CD8-positive, alpha-beta T cell (primary cell): ENCODE measurements at places on chromosomes 3 and 15. TPM values are rescaled to one million over a fixed set of nuclear protein-coding genes. Genes with fewer than 3 reads are reported as not detected.

Gene GPR149
- not detected for total RNA-seq

Gene OR5K2
- total RNA-seq: not detected

Gene MORC1
- total RNA-seq: not detected

Gene CX3CR1
- 0.42 TPM for total RNA-seq

Gene NCBP2
- total RNA-seq: 40.4 TPM

Gene GPR160
- total RNA-seq: 2.9 TPM

Gene KCNH8
- 0.14 TPM for total RNA-seq

Gene CFAP100
- not detected for total RNA-seq

Gene OR4F15
- not detected for total RNA-seq

Gene GHSR
- total RNA-seq: not detected

Gene REC114
- total RNA-seq: not detected

Gene ITGA11
- total RNA-seq: not detected

Gene PIERCE2
- not detected for total RNA-seq

Gene CHRNB4
- total RNA-seq: not detected

Gene LRRC3B
- not detected for total RNA-seq

DNA sequence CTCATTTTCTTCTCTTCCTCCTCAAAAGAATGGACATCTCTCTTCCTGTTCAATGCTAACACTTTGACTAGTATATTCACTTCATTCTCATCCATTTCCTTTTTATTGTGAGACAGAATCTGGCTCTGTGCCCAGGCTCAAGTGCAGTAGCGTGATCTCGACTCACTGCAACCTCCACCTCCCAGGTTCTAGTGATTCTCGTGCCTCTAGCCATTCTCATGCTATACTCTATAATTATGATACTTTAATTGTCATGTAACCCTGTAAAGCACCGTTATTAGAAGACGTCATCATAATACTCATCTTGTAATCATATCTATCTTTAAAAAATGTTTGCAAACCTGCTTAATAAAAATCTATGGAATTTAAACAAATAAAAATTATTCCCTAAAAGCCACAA, 107.0 kb downstream of the SHOX2 start:
- DNase-seq: no peak

GRCh38 chr15:22871481-22872086, 33.1 kb downstream of the NIPA2 start:
- no peak for DNase-seq

DNA sequence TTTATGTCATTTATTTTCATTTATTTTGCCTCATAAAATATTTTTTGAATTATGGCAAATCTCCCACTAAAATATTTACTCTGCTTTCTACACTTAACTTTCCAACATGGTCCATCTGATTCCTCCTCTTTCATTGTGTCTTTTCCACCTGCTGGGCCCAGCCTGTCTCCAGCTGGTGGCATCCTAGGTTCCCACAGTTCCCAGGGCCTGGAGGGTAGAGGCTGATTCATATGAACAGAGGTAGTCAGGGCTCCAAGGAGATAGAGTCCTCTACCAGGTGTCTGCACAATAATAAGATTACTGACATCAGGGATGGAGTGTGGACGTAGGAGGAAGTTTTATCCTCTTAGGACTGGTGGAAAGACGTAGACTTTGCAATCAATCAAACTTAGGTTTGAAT, 14.3 kb downstream of the ZBTB38 start:
- no peak for DNase-seq

GRCh38 chr3:107413264-107413663, 36.0 kb downstream of the CCDC54 start:
- DNase-seq: no peak

GRCh38 chr3:32113981-32114545, 7.6 kb downstream of the GPD1L start:
- DNase-seq: no peak

GRCh38 chr3:132288357-132288756, 28.9 kb upstream of the ACP3 start:
- DNase-seq: no peak

- no peak for DNase-seq
Observed at GRCh38 chr15:87369269-87369668, 887.3 kb downstream of the NTRK3 start.

GRCh38 chr3:42025370-42026138, 63.7 kb upstream of the ULK4 start:
- no peak for DNase-seq

DNA sequence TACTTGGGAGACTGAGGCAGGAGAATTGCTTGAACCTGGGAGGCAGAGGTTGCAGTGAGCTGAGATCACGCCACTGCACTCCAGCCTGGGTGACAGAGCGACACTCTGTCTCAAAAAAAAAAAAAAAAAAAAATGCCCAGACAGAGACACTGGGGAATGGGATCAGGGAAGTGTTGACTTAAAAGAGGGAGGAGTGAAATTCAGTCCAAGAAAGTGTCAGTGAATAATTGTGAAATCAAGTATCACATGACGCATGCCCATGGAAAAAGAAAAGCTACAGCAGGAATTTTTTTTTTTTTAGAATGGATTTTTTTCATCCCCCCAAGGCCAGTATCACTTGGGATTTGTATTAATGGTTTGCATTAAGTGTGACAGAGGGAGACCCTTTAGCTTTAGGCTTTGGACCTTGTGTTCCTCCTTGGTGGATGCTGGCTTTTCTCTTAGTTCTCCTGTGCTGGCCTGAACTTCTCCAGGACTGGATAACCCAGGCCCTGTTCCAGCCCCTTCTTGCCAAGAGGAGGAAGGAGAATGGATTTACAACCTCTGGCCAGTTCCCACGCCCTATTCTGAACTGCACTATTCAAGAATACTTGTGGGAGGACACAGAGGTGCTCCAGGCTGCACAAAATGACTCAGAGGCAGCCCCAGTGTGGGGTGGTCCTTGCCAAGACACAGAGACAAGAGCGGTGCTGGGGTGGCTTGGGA, 36.7 kb upstream of the ZNF774 start:
- DNase-seq: no peak

- DNase-seq: no peak
Observed at GRCh38 chr3:183962807-183963206, 54.9 kb downstream of the ABCC5 start.

DNA sequence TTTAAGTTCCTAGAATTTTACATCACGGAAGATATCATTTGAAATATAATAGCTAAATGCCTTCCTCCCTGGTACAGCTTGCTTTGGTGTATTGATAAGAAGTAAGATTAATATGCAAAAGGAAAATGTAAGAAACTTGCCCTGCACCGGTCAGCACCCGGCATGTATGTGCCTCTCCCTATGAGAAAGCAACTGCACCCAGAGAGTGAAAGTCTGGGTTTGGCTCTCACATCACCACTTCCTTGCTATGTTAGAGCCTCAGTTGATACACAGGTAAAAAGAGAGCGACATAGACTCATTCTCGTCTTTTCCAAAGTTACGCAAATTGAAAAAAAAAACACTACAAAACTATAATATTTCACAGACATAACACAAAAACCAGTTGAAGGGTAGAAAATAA, 96.7 kb downstream of the FOXP1 start:
- DNase-seq: no peak

DNA sequence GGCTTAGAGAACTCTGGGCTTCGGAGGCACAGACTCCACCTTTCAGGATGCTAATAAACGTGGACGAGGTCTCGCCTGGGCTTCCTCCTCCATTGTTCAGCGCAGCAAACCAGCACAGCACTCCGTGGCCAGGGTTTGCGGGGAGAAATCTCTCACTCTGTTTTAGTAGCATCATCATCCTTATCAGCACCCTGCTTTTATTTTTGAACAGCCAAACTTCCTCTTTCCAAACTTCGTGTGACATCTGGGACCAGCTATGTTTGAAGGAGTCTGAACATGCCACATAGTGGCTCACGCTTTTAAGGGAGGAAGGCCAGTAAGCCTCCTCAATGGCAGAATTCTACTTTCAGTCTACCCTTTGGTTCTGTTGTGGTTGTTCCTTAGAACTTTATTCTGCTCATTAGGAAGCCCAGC, 149.0 kb downstream of the PGPEP1L start:
- no peak for DNase-seq

GRCh38 chr15:59825901-59826300, 136.8 kb upstream of the BNIP2 start:
- DNase-seq: no peak

DNA sequence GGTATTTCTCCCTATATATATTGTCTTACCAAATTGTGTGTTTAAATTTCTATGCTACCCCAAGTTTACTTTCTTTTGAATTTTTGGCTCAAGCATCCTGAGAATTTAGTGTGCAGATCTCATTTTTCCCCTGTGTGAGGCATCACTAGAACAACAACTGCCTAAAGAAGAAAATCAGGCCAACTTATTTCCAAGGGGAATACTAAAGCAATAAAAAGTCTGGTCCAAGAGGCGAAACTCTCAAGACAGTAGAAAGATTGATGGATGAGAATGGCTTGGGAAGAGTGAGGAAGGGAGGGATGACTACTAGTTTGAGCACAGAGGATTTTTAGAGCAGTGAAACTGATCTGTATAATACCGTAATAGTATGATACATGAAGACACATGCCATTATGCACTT, 86.3 kb upstream of the CFAP20DC start:
- DNase-seq: no peak

GRCh38 chr15:90641581-90642463, 75.3 kb upstream of the BLM start:
- DNase-seq: no peak

DNA sequence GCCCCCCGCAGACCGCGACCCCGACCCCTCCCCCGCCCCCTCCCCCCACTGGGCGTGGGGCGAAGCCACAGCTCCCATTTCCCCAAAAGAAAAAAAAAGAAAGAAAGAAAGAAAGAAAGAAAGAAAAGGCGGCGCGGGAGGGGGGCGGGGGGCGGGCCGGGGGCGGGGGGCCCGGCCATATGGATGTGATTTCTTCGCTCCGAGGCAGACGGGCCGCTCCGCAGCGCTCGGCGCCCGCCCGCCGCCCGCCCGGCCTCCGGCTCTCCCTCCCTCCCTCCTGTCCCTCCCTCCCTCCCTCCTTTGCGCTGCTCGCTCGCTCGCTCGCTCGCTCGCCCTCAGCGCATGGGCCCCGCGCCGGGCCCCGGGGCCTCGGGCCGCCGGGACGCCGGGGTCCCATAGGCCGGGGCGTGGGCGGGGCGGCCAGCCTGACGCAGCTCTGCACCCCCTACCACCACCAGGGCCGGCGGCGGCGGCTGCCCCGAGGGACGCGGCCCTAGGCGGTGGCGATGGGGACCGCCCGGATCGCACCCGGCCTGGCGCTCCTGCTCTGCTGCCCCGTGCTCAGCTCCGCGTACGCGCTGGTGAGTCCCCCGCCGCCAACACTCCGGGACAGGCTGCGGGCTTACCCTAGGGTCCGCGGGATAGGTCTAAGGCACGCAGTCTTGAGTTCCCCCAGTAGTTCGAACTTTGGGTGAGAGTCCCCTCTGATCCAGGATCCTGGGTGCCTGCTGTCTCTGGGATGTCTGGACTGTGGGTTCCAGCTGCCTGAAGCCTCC, 5.7 kb downstream of the PTH1R start:
- DNase-seq: no peak

- DNase-seq: no peak
Observed at GRCh38 chr3:72663429-72663828, 184.8 kb downstream of the SHQ1 start.

DNA sequence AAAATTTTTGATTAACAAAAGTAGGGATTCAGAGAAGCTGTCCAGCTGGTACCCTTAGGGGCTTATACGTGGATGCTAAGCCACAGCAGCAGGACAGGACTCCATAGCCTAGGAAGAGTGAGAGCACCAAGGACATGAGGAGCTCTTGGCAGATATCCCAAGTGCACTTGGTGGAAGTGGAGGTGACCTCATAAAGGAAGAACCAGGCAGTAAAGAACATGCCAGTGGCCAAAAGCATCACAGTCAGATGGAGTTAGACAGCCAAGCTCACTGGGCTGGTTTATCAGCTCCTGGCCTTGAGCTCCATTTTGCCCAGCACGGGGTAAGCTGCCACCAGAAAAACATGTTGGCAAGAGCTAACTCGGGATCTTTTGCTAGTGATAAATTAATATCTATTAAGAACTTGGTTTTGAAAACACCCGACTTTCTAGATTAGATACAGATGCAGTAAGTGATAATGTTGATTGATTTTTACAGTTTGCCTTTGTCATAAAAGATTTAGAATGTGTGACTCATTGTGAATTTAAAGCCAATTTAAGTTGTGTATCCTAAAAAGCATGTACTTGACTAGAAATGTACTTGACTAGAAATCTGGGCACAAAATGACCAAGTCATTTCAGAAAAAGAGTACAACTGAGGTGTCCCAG, 108.0 kb downstream of the CMSS1 start:
- no peak for DNase-seq

DNA sequence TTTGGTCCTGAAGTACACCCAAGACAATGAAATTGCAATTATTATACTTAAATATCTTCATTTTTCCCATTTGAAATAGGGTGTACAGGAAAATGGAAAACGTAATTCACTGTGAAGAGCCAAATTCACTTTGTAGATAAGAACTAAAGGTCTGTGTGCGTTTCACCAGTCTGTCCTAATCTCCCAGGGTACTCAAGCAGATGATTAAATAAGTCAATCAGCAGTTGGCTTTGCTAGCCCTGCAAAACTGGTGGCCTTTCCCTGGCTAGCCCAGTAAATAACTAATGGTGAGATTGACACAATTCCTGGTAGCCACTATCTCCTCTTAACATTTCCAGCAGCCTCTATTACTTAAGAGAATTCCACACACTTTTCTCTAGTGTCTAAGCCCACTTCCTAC, 389.3 kb downstream of the TBL1XR1 start:
- no peak for DNase-seq

GRCh38 chr3:42529468-42529867, 27.0 kb downstream of the VIPR1 start:
- no peak for DNase-seq

GRCh38 chr15:98070137-98070536, 109.6 kb downstream of the ARRDC4 start:
- no peak for DNase-seq

- DNase-seq: no peak
Observed at GRCh38 chr3:156628836-156629618, 45.4 kb upstream of the TIPARP start.

GRCh38 chr3:53754325-53754724, 91.9 kb downstream of the CHDH start:
- no peak for DNase-seq

GRCh38 chr3:177602601-177603147, 405.4 kb upstream of the TBL1XR1 start:
- DNase-seq: no peak

- DNase-seq: no peak
Observed at GRCh38 chr15:50046867-50047266, 72.2 kb downstream of the ATP8B4 start.

DNA sequence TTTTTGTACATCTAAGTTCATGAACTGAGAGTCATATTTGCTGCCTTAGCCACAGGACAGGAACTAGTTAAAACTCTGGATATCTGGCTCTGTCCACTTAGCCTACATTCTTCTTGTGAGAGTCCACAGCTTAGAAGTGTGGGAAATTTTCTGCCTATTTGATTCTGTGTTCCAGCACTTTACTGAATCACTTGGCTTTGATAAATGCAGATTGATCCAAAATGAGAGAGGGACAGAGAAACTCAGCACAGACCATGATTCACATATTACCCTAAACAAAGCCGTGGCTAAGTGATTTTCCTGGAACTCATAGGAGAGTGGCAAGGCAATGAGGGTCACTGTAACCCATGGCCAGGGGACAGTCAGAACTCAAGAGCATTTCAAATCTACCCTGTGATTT, 87.5 kb upstream of the CADPS start:
- no peak for DNase-seq

- DNase-seq: no peak
Observed at GRCh38 chr3:185199206-185199605, 46.3 kb upstream of the C3orf70 start.
